Aorta (tissue), 5 donors: ENCODE measurements at places on chromosomes 12 and 14. TPM values are rescaled to one million over a fixed set of nuclear protein-coding genes. Genes with fewer than 3 reads are reported as not detected.

The NRIP2 gene
- 8.1 TPM for total RNA-seq

The ACRBP gene
- total RNA-seq, result 1.8 TPM

The GRIP1 gene
- 3.4 TPM for total RNA-seq

The SLC6A13 gene
- total RNA-seq, result 0.90 TPM

The AQP6 gene
- total RNA-seq, result not detected

The GPR68 gene
- 0.84 TPM for total RNA-seq

The KCNH3 gene
- total RNA-seq, result 0.10 TPM

The TAS2R10 gene
- 1.8 TPM for total RNA-seq

The PRPH gene
- total RNA-seq, result 5.4 TPM

The SOAT2 gene
- total RNA-seq, result 0.63 TPM

The YAF2 gene
- 53.2 TPM for total RNA-seq

The TEX52 gene
- not detected for total RNA-seq

The PRKCH gene
- 77.2 TPM for total RNA-seq

The SERPINA12 gene
- not detected for total RNA-seq

The PAN2 gene
- 83.5 TPM for total RNA-seq

The ATP5MC2 gene
- total RNA-seq, result 183 TPM

The PACS2 gene
- 98.5 TPM for total RNA-seq

The NGB gene
- not detected for total RNA-seq

The PLBD2 gene
- total RNA-seq, result 60.6 TPM
